ENCODE measurements at places on chromosomes 11 and 22.
A peak's percentile ranks its signal among the peaks of the same experiment; 100 is the strongest.

- DNase-seq = no peak
Measured at GRCh38 chr22:20463324-20464095, 25.9 kb upstream of the SCARF2 start.

GRCh38 chr22:34841331-34841771 lies 224.6 kb upstream of the ISX start:
- DNase-seq = no peak

GRCh38 chr22:40273319-40273718 lies 73.0 kb upstream of the ADSL start:
- DNase-seq = no peak

DNA sequence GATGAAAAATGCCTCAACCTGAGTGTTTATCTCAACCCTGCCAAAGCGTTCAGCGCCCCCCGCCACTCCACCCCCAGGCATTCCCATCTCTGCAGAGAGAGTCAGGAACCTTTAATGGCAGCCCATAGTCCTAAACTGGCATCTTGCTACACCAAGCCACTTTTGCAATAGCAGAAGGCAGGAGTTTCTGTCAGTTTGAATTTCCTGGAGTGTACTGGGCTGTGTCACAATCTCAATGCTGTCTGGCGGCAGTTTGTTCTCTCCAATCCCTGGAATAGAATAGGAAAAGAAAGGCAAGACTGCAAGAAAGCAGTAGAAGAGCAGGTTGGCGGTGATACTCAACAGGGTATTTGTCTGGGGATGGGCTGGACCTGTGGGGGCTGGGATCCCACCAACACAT lies 32.9 kb upstream of the FLI1 start:
- no peak for DNase-seq

- DNase-seq = no peak
Measured at GRCh38 chr22:31155422-31155821, 4.6 kb upstream of the RNF185 start.

GRCh38 chr11:26418386-26418912 lies 86.5 kb downstream of the ANO3 start:
- no peak for DNase-seq

DNA sequence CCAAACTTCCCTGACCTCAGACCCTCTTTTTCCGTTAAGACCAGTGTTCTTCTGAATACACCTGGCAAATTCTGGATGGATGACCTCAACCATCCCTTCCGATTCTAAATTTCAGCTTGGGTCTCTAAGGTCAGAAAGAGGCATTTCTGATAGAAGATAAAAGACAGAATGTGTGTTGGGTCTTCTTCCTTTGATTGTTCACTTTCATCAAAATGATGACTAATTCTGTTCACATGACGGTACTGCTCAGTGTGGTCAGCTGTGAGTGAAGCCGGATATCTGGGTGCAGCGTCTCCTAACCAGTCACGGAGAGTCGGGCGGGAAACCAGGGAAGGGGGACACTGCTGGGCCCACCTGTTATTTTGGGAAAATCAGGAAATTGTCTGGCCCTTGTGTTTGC lies 151.6 kb upstream of the NAV2 start:
- DNase-seq = no peak

- DNase-seq = peak; percentile 36
Measured at GRCh38 chr11:28697920-28698827, 590.0 kb downstream of the METTL15 start.

- DNase-seq = no peak
Measured at GRCh38 chr11:35116245-35116644, 22.7 kb upstream of the CD44 start.

DNA sequence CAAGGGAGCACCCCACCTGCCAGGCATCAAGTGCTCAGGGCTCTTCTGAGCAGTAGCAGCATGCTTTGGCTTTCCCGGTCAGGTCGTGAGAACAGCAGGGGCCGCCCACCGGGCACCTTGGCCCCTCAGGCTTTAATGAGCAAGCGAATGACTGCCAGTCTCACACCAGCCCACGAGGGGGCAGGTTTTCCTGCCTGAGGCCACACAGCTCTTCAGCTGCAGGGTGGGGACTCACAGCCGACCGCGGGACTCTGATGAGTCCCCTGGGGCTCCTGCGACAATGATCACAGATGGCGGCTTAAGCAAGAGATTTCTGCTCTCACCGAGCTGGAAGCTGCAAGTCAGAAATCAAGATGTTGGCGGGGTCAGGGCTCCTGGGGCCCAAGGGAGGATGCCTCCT lies 14.3 kb upstream of the FGF19 start:
- DNase-seq = peak; percentile 50

GRCh38 chr11:93285430-93285829 lies 45.1 kb upstream of the DEUP1 start:
- no peak for DNase-seq

GRCh38 chr11:986270-986951 lies 50.1 kb downstream of the MUC6 start:
- no peak for DNase-seq

DNA sequence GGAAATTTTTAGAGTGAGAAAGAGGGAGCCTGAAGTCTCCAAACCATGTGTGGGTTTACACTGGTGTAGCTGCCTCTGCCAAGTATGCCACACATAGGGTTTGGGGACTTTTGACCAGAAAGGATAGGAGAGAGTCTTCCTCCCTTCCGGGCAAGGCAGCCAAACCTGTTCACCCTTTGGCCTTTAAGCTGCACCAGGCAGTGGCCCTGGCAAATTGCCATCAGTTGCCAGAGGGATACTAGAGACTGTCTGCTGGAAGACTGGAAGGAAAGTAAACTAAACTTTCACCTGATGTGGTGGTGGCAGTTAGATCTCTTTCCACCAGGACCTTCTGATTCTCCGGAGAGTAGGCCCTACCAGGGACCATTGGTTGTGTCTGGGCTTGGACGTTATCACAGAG lies 1263.2 kb downstream of the FAM181B start:
- DNase-seq = no peak

- DNase-seq = peak; percentile 24
Measured at GRCh38 chr11:72589802-72590761, 84.1 kb downstream of the PDE2A start.

DNA sequence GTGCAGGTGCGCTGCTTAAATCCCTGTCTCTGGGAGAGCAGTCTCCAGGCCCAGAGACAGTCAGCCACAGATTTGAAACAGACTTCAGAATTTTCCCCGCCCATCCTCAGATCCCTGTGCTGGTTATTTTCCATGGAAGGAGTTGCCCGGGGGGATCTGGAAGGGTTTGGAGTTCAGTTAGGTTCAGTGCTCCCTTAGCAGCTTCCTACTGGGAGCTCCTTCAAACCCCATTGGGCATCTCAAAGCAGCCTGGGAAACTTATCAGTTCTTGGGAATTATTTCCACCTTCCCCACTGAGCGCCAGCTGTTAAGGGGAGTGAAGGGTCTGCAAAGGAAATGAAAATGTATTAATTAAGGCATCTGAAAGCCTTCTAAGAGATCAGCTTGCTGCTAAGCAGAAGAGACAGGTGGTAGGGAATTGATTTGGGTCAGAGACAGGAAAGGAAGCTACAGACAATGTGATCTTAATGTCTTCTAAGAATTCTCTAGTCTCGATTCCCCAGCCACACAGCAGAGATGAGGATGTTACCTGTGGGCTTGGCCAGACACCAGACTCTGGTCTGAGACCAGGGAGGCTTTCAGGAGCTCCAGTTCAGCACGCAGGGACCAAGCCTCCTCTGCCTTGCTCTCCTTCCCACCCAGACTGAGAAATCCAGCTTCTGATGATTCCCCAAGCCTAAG lies 106.2 kb upstream of the TBCEL start:
- no peak for DNase-seq

DNA sequence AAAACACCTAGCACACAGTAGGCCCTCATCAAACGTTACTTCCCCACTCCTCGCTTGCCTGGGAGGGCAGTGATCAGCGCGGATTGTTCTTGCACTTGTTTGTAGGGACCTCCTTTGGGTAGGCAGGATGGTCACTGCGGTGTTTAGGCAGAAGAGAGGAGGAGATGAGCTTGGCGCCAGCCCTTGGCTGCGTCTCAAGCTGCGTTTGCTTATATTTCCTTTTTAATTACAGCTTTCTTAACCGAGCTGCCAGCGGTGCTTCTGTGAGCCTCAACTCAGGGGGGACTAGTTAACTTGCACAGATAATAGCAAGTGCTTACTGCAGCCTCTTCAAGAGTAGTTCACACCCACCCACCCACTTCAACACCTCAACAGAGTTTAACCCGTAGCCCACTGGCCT lies 15.1 kb downstream of the IFT27 start:
- DNase-seq = no peak

DNA sequence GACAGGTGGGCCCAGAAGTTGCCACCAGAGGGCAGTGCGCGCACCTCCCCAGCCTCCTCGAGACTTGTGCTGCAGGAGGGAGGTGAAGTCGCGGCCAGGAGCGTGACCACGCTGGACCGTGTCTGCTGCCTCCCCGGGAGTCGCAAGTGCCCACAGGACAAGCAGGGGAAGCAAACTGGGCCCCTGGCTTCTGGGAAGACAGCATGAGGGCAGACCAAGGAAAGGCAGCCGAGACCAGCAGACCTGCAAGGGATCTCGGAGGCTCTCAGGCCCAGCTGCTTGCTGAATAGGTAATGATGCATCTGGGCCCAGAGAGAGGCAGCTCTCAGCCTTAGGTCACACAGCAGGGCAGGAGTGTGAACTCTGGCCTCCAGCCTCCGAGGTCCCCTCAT lies 17.0 kb upstream of the IL2RB start:
- peak; percentile 63 for DNase-seq

- DNase-seq = no peak
Measured at GRCh38 chr11:119371778-119372182, 9.7 kb downstream of the USP2 start.

DNA sequence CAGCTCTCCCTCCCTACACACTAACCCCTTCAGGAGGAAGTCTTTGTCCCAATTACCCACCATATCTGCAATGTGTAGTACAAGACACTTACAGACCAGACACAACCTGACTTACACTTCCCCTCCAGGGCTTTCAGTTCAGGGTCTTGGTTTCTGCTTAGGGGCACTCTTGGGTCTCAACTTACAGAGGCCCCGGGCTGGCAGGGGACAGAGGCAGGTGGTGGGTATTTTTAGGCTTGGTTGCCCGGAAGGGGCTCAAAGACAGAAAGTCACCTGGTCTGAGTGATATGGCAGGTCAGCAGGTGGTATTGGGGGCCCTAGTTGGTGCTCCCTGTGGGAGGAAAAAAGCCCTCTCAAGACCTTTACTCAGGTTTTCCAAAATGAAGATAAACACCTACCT lies 3.4 kb upstream of the TMEM184B start:
- no peak for DNase-seq

DNA sequence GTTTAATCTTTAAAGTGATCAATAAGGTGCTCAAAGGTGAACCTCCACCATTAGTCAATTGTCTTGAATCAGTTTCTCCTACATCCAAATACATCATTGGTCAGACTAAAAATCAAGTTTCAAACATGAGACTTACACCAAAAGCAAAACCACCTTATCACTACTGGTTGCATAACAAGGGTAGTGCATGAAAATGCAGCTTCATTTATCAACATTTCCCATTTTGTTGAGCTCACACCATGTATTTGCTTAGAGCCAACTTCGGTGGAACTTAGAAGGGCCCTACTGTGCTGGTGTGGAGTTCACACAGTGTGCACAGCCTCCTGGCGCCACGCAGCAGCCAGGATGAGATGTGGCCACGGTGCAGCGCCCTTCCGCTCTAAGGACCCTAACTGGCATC lies 23.1 kb upstream of the PHLDA2 start:
- no peak for DNase-seq

All from NCI-H1930 (cell line).